Activated CD4-positive, alpha-beta T cell treated with anti-CD3 and anti-CD28 coated beads for 24 hours (primary cell): ENCODE measurements at places on chromosomes 12 and 14.
A peak's percentile ranks its signal among the peaks of the same experiment; 100 is the strongest.

GRCh38 chr14:101008631-101009336 is 105.3 kb upstream of the RTL1 start:
- DNase-seq: no peak

DNA sequence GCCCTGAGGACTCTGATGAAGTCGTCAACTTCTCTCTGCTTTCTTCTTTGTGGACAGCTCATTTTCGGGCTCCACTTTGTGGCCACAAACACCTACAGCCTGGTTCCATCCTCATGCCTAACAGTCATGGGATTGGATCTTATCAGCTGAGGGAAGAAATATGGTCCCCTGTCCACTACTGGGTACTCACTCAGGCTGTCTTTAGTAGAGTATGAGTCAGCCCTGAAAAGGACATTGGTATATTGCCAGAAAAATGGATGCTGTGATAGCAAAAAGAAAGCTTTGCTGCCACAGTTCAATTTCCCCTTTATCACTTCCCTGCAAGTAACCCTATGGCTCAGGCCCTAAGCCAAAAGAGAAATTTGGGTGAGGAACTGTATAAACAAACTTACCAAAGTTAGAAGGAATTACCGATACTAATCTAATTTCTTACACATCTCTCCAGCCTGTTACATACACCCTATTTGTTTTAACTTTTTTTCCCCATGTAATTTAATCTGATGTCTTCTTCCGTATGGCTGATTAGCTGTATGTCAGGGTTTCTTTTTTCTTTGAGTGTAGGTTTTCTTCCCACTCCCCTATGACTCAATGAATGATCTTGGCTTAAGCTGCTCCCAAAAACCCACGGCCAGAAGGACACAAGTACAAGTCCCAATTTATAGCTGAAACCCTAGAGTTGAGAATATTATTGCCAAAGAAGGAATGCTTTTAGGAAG is 29.1 kb downstream of the MTHFD1 start:
- no peak for DNase-seq

DNA sequence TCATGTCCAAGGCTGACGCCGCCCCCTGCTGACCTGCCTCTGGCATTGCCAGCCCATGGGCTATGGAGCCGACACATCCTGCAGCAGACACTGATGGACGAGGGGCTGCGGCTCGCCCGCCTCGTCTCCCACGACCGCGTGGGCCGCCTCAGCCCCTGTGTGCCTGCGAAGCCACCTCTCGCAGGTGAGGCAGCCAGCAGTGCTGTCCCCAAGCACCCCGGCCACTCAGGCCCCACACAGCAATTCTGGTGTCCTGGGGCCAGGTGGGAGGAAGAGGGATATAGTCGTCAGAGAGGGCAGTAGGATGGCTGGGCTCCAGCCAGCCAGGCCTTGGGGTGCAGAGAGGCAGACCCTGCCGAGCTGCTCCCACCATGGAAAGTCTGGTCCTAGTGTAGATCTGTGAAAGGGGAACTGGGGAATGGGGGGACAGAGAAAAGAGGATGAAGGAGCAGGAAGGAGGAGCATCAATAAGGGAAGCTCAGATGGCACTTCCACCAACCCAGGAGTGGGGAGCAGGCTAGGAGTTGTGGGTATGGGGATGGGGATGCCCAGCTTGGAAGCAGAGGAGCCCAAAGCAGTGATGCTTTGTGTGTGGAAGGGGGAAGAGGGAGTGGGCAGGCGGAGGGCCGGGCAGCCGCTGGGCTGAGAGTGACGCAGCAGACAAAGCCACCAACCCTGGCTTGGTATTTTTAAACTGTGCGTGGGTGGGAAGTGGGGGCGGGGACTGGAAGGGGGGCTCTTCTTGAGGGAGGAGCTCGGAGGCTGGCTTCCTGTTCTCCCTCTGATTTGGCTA is 4.7 kb downstream of the NAB2 start:
- DNase-seq: peak; percentile 64

DNA sequence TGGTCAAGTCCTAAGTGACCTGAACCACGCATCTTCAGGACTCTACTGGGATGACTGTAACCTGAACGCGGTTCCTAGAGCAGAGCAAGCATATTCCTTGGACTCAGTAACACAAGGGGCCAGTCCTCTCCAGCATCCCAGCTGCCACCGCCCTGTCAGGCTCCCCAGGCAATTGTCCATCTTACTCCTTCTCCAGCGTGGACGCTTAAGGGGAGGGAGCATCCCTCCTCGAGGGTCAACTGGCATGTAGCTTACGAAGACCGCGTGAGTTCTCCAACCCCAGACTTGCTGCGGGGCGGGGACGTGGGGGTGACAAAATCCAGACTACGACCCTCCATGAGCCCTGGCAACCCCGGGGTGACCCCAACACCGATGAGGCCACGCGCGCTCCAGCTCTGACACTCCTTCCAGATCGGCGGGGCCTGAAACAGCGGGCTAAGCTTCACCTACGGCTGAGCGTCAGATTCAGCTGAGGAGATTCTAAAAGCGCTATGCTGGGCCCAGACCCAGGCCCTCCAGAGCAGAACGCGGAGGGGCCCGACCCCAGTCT is 846 bp upstream of the MTHFD1 start:
- DNase-seq: no peak

GRCh38 chr14:89501381-89501780 is 84.3 kb upstream of the FOXN3 start:
- no peak for DNase-seq

DNA sequence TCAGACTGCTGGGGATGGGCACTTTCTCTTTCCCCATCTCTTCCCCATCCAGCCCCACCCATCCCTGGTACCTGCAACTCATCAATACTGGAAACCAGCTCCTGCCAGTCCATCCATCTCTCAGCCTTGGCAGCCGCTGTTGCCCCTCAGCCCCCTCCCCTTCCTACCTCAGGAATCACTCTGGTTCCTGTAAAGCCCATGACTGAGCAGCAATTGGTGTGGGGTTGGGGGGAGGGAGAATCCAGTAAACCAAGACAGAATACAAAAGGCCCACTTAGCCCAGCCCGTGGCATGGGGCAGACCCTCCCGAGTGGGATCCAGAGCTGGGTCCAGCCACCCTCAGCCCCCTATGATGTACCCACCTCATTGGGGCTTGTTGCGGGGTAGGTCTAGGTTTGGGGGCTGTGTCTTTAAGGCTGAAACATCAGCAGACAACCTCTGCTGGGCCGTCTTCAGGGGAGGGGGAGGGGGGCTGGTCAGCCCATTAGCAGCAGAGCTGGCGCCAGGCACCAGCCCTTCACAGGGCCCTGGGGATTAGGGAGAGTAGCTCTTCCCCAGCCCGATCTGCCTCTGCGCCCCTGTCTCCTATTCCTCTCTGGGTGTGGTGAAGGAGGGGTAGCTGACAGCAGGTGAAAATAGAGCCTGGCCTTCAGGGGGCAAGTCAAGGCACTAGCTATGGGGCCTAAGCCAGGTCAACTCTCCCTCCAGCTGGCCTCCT is 702 bp upstream of the PRPH start:
- DNase-seq: no peak

DNA sequence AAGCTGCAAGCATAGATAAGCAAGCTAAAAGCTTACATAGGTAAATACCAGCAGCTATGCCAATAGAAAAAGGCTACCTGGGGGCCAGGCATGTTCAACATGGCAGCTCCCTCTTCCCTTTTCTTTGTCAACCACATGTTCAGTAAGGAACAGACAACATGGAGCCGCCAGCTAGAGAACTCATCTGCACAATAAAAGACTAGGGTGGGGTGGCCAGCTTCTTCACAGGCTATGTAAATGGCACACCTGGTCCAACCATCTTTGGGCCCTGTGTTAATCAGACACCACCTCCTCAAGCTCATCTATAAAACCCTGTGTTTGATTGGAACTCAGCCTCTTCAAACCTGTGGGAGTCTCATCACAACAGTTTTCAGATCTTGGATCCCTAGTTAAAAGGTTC is 129.7 kb upstream of the TMPO start:
- DNase-seq: no peak

DNA sequence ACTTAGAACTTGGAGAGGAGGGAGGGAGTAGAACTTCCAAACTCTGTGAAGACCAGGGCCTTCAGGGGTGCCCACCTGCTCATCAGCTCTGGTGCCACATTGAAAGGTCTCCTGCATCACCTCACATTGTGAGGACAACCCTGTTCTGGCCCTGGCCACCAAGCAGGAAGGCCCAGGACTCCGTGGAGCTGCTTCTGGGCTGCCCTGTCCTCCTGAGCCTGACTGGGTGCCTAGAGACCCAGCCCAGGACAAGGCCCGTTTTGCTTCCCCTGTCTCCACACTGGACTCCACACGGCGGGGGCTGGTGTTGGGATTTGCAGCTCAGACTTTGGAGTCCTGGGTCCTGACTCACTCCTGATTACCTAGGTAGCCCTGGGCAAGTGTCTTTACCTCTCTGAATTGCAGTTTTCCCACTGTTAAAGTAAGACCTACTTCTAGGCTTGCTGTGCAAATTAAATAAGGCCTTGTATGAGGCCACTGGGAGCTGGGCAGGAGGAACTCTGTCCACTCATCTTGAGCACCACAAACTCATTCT is 12.5 kb upstream of the KRT82 start:
- no peak for DNase-seq

DNA sequence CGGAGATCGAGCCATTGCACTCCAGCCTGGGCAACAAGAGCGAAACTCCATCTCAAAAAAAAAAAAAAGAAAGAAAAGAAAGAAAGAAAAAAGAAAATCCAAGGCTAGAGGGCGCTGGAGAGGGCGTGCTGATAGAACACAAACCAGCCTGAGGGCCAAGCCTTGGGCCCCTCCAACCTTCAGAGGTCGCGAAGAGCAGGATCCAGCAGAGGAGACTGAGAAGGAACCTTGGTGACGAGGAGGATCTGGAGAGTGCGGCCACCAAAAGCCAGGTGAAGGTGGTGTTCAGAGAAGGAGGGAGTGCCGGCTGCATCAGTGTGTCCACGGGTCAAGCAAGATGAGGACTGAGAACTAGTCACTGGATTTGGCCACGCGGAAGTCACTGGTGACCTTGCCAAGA is 4.1 kb upstream of the DYNC1H1 start:
- DNase-seq: no peak

DNA sequence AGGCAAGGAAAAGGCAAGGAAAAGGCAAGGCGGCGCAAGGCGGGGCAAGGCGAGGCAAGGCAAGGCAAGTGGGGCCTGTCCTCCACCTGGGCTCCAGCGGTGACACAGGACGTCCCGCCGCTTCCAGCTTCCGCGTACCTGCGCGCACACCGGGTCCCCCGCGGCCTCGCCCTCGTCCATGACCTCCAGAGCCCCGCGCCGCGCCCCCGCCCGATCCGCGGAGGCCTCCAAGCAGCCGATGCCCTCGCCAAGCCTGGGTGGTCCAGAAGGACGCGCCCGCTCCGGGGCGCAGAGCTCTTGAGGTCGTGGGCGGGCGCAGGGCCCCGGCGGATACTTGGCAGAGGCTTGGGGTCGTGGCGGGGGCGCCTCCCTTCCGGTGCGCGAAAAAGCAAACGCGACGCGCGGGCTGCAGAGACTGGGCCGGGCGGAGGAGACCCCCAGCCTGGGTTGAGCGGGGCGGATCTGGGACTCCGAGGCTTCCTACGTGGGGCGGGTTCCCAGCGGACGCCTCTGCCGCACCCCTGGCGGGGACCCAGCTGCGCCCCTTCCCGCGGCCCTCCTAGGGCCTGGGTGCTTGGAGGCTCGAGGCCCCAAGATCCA is 60.8 kb upstream of the EIF5 start:
- DNase-seq: no peak

GRCh38 chr14:105148604-105149145 is 19.9 kb downstream of the JAG2 start:
- DNase-seq: no peak

- DNase-seq: peak; percentile 38
These were observed 39.2 kb upstream of the PLXNC1 start for GRCh38 chr12:94109160-94109559.

DNA sequence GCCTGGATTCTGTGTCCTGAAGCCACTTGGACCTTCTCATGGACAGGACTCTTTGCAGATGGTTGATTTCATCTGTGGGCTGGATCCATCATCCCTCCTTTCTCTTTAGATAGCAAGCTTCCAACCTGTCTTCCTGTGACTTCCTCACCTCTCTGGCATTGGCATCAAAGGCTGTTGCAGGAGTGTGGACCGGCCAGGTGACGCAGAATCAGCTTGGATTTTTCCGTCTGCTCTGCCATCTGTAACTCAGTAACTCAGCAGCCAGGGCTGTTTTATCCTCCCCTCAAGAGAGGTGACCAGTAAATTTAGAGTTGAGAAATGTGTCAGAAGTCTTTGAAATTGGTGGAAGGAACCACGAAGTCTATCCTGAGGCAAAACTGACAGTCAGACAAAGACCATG is 701.7 kb upstream of the TMEM132C start:
- no peak for DNase-seq

DNA sequence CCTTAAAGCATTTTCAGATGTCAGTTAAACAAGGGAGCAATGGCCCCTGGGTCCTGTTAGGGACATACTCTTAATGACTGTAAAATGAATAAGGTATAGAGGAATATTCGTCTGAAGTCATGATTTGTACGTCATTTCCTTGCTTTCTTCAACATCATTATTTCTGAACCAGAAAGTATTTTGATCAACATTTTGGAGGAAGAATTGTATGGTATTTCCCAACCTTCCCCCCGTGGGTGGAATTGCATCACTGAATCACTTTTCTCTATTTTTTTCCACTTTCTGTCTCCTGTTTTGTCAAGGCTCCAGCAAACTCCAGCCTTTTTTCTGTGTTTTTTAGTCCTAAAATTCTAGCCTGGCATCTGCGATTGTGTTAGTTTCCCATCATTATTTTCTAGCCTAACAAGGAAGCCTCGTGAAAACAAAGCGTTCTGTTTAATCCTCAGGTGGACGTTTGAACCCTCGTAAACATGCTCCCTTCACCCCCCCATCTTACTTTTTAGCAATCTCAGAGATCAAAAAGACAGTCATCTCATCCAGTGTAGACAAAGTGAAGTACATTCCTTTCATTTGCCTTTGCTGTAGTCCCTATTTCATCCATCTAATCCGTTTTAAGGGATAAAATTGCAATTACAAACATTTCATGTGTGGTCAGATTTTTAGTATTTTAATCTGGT is 62.3 kb downstream of the ETV6 start:
- no peak for DNase-seq

DNA sequence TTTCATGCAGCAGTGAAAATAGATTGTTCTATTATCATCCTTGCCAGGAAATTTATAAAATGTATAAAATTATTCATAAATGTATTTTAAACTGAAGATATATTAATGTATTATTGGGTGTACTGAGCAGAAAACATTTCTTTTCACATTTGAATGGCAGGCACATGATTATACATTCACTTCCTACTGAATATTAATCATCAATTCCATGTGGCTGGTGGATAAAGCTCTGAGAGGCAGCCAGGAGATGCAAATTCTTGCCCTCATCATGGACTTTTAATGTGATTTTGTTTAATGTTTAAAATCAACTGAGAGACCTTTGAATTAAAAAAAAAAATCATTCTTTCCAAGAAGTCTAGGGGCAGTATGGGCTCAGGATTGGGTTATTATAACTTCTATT is 40.8 kb downstream of the ANO6 start:
- DNase-seq: no peak

DNA sequence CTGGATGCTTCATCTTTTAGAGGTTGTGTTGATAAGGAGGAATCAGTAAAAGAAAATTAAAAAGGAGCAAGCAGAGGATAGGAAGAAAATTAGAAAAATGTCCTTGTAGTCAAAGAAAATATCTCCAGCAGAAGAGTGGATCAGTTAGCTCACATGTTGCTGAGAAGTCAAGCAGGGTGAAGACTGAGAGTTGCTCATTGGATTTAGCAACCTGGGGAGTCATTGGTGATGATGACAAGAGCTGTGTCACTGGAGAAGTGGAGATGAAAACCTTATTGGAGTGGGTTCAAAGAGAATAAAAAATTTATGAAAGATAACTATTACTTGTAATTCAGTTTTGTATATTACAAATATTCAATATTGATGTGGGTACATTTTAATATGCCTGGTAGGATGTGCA is 9.8 kb downstream of the FRMD6 start:
- DNase-seq: no peak
